ENCODE measurements at places on chromosomes 16 and 17. TPM values are rescaled to one million over a fixed set of nuclear protein-coding genes. Genes with fewer than 3 reads are reported as not detected.

The NATD1 gene
- total RNA-seq, result 3.8 TPM

The SLC5A11 gene
- not detected for total RNA-seq

The DPEP3 gene
- total RNA-seq, result not detected

The UTS2R gene
- not detected for total RNA-seq

The MAP2K3 gene
- total RNA-seq, result 25.1 TPM

The CCDC154 gene
- total RNA-seq, result 0.25 TPM

The CA5A gene
- total RNA-seq, result not detected

The CEP295NL gene
- total RNA-seq, result 6.4 TPM

The TBC1D3I gene
- total RNA-seq, result not detected

The KIF19 gene
- total RNA-seq, result 11.3 TPM

The TMIGD1 gene
- total RNA-seq, result not detected

The DLX3 gene
- total RNA-seq, result not detected

The KRTAP17-1 gene
- total RNA-seq, result not detected

The TBX4 gene
- not detected for total RNA-seq

The CD79B gene
- 1.1 TPM for total RNA-seq

The ITGAD gene
- total RNA-seq, result not detected

The PTX4 gene
- 0.13 TPM for total RNA-seq

The ZFPM1 gene
- 0.81 TPM for total RNA-seq

The GNG13 gene
- total RNA-seq, result not detected

The CCL4 gene
- not detected for total RNA-seq

The TAT gene
- total RNA-seq, result not detected

The GDPD1 gene
- total RNA-seq, result 3.1 TPM

The CNGB1 gene
- not detected for total RNA-seq

The OR1F1 gene
- total RNA-seq, result not detected

The MT1E gene
- 64.6 TPM for total RNA-seq

The UNC13D gene
- 4.7 TPM for total RNA-seq

The DNAH9 gene
- not detected for total RNA-seq

The KRTAP2-3 gene
- not detected for total RNA-seq

The EIF1 gene
- 55.4 TPM for total RNA-seq

The KRTAP1-5 gene
- not detected for total RNA-seq

The SCGB1C2 gene
- not detected for total RNA-seq

The GJD3 gene
- 0.49 TPM for total RNA-seq

The MARVELD3 gene
- 0.25 TPM for total RNA-seq

The XYLT2 gene
- total RNA-seq, result 26.9 TPM

The TBC1D28 gene
- not detected for total RNA-seq

The PSMD12 gene
- 16.8 TPM for total RNA-seq

The WSCD1 gene
- total RNA-seq, result 27.6 TPM

The HIGD1B gene
- total RNA-seq, result not detected

The KREMEN2 gene
- total RNA-seq, result not detected

The G6PC1 gene
- not detected for total RNA-seq

The ATMIN gene
- 16.7 TPM for total RNA-seq

The TBC1D3G gene
- total RNA-seq, result not detected

The FGF11 gene
- total RNA-seq, result 0.16 TPM

The ZNF469 gene
- total RNA-seq, result 0.82 TPM

The CCDC200 gene
- total RNA-seq, result not detected

The C17orf100 gene
- total RNA-seq, result 0.16 TPM

The LRRC36 gene
- total RNA-seq, result 0.38 TPM

The IL4R gene
- 35.9 TPM for total RNA-seq

The SLC7A6OS gene
- 13.6 TPM for total RNA-seq

The DDX52 gene
- total RNA-seq, result 36.0 TPM

The COG1 gene
- 22.9 TPM for total RNA-seq

The CFAP119 gene
- total RNA-seq, result 0.65 TPM

The GAS2L2 gene
- total RNA-seq, result not detected

The SCARF1 gene
- total RNA-seq, result 99.5 TPM

The AGRP gene
- total RNA-seq, result not detected
